Daoy (cell line): ENCODE measurements at places on chromosomes 5 and 9. TPM values are rescaled to one million over a fixed set of nuclear protein-coding genes. Genes with fewer than 3 reads are reported as not detected.

The CCNI2 gene
- 0.06 and 0.09 TPM in 2 replicates for total RNA-seq

The SLC6A7 gene
- 0.06 TPM in 1 of 2 replicates, not detected in the other for total RNA-seq

- no peak for DNase-seq
These were observed 51.2 kb downstream of the SLC36A1 start for GRCh38 chr5:151498395-151499155.

DNA sequence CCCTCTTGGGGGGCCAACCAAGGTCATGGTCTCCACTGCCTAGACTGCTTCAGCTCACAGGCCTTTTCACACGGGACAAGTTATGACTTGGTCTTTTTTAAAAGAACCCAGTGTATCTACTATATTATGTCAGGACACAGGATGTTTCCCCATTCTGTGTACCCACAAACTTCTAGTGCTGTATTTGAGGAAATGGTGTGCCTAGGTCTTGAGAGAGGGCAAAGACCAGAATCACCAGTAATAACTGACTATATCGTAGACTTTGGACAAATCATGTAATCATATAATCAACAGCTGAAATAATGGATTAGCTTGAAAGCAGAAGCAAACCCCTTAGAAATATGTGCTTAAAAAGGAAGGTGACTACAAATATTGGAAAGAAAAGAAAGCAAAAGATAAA lies 133.3 kb downstream of the ARL15 start:
- DNase-seq: no peak

DNA sequence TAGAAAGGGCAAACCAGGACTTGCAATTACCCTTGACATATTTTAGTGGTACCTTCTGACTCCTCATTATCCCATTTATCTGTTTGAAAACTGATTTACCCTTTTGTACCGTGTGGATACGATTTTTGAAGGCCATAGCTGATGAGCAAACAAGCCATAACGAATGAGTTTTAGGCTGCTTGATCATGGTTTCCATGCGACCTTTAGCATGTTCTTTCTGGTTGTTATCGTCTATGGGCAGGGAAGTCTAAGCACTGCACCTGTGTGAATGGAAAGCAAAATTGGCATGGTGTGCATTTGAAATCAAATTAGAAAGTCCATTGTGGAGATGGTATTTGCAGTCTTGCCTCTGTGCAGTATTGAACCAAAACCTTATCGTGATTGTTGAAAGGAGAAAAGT lies 127.7 kb downstream of the TLE4 start:
- no peak for DNase-seq

The FBLL1 gene
- 0.11 TPM in 1 of 2 replicates, not detected in the other for total RNA-seq

The DRD1 gene
- 0.06 TPM in 2 replicates for total RNA-seq

DNA sequence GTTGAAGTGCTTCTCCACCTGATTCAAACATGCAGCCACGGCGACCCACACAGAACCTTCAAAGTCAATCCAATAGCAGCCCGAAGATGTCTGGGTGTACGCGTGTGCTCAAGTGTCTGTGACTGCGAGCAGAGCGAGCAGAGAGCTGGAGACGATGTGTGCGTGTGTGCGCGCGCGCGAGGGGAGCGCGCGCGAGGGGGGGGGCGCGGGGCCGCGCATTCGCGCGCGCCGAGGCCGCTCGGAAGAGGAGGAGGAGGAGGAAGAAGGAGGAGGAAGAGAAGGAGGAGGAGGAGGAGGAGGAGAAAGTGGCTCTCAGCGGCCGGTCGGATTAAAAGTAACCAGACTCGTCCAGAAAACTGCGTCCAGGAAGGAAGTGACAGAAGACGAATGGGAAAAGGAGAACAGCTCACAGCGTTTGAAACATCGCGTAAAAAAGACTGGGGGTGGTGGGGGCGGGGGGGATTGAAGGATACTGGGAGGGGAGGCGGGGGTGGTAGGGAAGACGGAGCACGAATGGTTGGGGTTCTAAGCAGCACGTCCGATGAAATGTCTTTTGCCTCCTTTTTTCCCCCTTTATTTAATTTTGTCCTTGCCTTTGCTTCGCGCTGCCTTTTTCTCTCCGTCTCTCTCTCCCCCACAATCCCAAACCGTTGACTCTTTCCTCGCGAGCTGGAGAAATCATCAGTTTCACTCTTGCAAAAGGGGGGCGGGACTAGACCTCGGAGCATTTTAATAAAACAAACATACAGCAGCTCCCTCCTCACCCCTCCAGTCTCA lies at the start of gene MEF2C:
TSS of gene MEF2C (minus strand) at position 126 of the 777 bp plus-strand sequence. CDS start 59,396 bp downstream, outside the sequence.
- DNase-seq: peak; percentile 84

The PCDHB8 gene
- total RNA-seq: 6.7 and 8.3 TPM in 2 replicates

DNA sequence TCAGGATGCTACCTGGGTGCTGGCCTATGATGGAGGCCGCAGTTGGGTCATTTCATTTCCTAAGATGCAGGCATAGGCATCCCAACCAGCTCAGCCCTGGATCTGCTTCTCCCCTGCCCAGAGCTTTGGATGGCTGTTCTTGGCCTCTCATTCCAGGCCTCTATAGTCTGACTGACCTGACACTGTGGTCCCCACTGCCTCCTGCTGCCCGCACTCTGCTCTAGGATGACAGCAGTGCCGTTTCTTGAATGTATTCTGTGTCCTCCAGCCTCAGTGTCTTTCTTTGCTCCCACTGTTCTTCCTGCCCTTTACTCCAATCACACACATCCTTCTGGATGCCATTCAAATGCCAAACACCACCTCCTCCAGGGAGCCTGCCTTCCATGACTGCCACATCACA lies 235.7 kb downstream of the HSPA4 start:
- DNase-seq: peak; percentile 50

GRCh38 chr9:133132174-133132573 lies 11.1 kb upstream of the RALGDS start:
- no peak for DNase-seq

DNA sequence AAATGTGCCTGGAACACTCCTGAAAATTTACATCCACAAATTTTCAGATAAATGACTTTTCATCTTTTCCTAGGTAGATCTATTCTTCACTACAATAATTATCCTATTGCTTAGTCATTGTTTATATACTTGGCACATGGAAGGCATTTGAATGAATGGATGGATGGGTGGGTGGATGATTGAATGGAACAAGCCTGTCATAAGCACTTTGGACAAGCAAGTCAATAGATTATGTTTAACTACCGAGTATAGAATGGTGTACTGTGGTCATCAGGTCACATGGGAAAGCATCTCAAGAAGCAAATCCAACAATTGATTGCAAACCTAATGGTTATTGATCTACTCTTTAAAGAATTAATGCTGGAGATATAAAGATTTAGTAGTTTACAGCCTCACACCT lies 114.4 kb upstream of the DMRTA1 start:
- no peak for DNase-seq

The ADCY2 gene
- total RNA-seq: 0.48 and 0.86 TPM in 2 replicates

GRCh38 chr9:135275571-135276289 lies 188.3 kb downstream of the OLFM1 start:
- DNase-seq: no peak

- peak; percentile 87 for DNase-seq
These were observed 115.3 kb downstream of the GDNF start for GRCh38 chr5:37724395-37725125.

The FOXD4L4 gene
- total RNA-seq: 0.18 and 0.34 TPM in 2 replicates

DNA sequence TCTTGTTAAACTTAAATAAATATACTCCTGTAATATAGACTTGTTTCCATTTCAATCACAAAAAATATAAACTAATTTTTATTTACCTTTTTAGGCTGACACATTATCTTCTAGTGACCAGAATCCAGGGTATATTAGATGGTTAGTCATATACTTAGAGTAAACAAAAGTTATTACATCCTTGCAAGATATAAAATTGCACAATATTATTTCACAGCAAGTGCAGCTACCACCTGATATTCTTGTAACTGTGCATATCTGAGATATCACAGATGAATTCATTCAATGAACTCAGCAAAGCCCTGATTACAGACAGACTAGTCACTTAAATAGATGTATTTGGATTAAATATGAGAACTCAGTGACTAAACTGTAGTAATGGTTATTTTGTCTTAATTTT lies 25.6 kb upstream of the ARRDC3 start:
- DNase-seq: no peak

GRCh38 chr5:1079961-1080360 lies 31.9 kb downstream of the SLC12A7 start:
- no peak for DNase-seq

The FRRS1L gene
- total RNA-seq: 0.03 TPM in 1 of 2 replicates, not detected in the other

DNA sequence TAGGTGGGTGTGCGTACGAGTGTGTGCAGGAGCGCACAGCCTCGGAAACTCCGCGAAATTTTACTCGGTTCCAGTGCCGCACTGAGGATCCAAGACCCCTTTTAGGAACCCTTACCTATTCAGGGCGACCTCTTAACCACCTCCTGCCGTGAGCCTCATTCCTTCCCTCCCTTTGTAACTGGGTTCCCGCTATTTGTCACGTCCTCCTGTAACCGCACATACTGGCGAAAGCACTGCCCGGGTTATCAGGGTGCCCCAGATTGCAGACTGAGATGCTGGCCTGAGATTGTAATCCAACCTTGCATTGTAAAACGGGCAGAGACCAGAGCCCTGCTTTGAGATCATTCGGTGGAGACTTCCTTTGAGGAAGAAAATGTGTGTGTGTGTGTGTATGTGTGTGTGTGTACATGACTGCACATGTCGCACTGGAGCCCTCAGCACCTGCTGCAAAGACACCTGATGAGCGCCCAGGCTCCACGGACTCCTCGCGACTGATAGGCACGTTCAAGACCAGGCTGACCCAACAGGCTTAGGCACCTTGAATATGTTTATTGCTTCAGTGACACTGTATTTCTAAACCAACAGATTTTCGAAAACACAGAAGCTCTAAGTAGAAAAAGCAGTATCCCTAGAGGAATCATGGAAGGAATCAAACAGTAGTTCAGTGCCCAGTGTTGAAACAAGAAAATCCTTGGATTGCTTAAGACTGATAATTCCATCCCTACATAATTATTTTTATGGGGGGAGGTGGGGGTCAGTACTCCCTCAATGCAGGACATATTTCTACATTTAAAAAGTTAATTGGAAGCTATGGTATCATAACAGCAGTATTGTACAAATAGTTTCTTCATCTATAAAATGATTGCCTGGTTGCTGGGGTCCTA lies 86.5 kb upstream of the TNFAIP8 start:
- peak; percentile 47 for DNase-seq

DNA sequence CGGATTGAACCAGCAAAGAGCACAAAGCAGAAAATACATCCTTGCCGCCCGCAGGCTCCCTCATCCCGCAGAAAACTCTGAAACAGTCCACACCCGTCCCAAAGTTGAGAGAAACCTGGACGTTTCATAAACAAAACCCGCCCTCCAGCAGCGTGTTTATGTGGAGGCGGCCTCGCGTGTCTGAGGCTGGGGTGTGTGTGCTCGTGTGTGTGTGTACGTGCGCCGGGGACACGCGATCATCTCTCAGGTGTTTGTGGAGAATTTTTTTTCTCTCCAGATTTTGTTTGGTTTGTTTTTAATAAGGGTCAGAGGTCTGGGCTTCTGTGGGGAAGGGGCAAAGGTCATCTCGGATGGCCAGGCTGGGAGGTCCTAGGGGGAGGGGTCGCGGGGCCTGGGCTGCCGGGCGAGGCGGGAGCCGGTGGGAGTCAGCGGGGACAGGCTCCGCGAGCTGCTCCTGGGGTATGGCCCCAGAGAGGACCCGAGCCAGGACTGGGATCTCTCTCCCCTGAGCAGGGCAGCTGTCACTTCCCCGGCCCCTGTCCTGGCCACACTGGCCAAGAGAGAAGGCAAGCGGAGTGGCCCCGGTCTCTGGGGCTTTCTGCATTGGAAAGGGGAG lies 206.4 kb downstream of the C9orf50 start:
- DNase-seq: no peak

The IRX4 gene
- 4.6 and 10.2 TPM in 2 replicates for total RNA-seq
